ENCODE measurements at places on chromosomes 2 and 18. TPM values are rescaled to one million over a fixed set of nuclear protein-coding genes. Genes with fewer than 3 reads are reported as not detected.
A peak's percentile ranks its signal among the peaks of the same experiment; 100 is the strongest.

FAM110C gene
- 0.05 TPM for total RNA-seq

DNA sequence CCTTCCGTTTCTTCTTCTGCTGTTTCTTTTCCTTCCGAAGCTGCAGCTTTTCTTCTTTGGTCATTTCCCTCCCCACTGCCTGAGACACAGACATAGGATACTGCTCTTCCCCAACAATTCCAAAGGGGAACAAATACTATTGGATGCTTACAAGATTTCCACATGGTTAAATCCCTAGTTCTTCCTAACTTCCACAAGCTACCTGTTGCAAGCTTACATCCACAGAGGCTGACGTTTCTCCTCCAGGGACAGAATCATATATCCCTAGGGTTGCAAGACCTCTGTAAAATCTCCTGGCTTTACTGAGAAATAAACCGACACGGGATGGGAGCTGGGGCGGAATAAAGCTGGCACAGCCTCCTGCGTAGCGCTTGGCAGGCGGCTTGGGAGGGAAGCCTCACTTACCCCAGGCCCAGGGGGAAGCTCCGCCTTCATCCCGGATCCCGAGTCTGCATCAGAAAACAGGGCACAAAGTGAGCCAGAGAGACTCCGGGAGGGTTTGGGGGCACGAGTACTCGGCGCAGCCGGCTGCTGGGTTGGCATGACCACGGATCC is 590 bp downstream of the EIF2B4 start:
- no peak for DNase-seq

DNA sequence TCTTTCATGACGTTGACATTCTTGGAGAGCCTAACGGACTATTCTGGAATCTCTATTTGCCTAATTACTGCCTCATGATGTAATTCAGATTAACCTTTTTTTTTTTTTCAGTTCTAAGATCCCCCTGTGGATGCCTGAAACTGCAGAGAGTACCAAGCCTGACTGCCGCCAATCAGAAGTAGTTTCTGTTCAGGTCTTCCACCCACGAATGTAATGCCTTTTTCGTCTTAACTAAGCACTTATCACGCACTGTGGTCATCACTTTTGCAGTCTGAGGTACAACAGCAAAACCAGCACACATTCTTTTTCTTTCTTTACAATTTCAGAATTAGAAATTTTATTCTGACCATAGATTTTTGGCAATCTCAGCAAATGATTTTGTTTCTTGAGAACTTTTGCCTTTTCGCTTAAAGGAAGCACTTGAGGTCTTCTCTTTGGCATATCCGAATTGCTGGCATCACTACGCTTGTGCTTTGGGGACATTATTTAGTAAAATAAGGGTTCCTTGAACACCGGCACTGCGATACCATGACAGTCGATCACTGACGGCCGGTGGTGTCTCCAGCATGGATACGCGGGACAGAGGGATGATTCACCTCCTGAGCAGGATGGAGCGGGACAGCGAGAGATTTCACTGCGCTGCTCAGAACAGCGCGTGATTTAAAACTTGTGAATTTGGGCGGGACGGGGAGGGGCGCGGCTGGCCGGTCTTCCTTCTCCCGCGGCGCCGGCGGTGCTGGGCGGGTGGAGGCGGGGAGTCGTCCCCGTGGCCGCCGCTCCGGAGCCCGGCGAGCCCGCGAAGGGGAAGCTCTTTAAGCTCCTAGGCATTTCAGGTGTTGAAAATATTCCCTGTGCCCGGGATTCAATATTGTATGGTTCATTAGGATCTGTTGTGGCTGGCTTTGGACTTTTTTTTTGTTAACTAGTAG is 32.0 kb upstream of the GPR55 start:
- DNase-seq = no peak

HNMT gene
- 16.6 TPM for total RNA-seq

DNA sequence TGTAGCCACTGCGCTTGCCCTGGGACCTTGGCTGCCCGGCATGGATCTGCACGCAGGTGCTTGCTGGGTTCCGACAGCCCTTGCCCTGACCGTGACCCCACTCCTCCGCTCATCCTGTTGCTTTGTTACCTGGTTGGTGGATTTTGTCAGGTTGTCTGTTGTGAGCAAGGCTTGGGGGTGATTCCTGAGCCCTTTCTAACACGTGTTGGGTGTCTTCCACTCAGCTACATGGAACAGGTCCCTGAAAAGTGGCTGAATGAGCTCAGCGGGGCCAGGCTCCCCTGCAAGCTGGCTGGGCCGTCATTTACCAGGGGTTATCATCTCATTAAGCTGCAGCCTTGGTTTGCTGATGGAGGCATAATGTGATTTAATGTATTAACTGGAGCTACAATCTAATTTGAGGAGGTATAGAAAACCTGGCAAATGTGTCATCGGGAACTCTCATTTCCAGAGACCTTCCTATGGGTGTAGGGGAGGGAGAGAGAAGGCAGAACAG is 24.6 kb downstream of the RAMP1 start:
- DNase-seq = no peak

DNA sequence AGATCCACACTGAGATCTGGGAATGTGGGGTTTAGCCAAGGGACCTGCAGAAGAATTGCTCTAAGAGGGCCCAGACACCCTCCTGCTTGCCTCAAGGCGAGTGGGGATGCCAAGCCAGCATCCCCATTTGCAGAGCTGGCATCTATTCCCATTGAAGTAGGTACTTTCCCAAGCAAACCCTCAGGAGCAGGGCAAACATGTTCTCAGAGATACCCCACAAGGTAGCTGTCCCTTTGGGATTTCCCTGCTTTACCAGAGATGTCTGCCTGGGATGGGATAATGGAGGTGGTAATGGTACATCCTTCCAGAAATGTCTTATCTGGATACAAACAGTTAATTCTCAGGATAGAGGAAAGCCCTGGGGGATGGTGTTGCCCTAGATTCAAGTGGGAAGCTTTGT is 51.2 kb downstream of the GYPC start:
- DNase-seq = no peak

EFR3B gene
- 0.33 TPM for total RNA-seq

- DNase-seq = peak; percentile 10
Measured at GRCh38 chr2:157777427-157777826, 98.7 kb downstream of the ACVR1 start.

ANKRD44 gene
- total RNA-seq = 72.9 TPM

- no peak for DNase-seq
Measured at GRCh38 chr2:201938156-201938775, 95.4 kb upstream of the FZD7 start.
